ENCODE measurements at places on chromosomes 7 and 10.
A peak's percentile ranks its signal among the peaks of the same experiment; 100 is the strongest.

GRCh38 chr10:28354511-28354910 lies 51.6 kb upstream of the MPP7 start:
- no peak for DNase-seq

- peak; percentile 9 for DNase-seq
These were observed 1.2 kb downstream of the VCL start for GRCh38 chr10:73998929-73999691.

DNA sequence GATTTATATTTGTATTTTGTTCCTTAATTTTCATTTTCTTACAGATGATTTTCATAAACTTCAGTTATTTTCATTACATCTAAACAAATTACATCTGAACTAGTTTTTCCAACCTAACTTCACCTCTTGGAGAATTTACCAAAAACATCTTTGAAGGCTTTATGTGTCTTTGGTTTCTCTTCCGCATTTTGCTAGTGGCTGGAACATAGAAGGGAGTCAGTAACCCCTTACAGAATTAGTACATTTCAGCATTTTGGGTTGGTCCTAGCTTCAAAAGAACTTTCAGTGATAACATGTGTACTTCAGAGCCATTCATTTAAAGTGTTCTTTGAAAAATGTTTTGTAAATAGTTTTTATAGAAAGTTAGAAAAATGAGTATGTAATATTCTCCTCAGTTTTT lies 169.8 kb upstream of the MTPN start:
- no peak for DNase-seq

DNA sequence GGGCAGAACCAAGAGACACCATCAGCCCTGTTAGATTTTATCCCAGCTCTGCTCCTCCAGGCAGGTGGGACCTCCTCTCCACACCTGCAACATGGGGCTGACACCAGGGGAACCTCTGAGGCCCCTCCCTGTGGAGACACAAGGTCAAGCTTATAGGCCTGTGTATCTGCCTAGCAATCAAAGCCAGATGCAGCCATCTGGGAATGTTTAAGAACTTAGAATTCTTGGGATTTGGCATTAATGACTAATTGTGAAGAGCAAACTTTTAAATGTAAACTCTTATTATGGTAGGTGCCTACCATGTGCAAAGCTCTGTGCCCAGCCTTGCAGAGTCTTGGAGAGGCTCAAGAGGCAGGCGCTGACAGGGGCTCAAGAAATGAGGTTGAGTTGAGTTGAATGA lies 52.1 kb downstream of the TBATA start:
- no peak for DNase-seq

GRCh38 chr10:88794731-88795130 lies 7.8 kb upstream of the LIPM start:
- no peak for DNase-seq

DNA sequence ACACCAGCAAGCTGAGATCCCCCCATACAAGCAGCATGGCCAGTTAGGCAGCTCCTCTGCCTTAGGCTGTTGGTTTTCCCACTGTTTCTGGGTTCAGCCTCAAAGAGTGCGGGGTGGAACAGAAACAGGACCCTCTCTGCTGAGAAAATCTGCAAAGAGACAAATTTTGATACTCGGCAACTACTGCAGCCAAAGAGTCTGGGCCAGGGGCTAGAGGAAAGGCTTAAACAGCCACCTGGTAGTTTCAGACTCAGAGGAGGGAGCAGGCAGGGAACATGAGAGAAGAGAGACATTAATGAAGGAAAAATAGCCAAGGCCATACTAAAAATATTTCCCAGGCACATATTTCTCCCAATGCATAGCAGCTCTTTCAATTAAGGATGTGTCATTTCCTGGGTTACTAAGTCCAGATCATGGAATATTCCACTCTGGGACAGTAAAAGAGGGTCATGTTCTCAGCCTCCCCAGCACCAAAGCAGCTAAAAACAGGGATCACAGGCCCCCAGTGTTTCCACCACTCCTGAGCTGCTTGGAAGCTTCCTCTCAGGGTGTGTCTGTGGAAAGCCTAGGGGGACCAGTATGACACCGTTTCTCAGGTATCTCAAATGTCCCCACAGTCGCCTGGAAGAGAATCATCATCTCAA lies 29.8 kb downstream of the PDLIM1 start:
- DNase-seq = no peak

GRCh38 chr7:3973264-3973663 lies 672.2 kb downstream of the SDK1 start:
- DNase-seq = no peak

DNA sequence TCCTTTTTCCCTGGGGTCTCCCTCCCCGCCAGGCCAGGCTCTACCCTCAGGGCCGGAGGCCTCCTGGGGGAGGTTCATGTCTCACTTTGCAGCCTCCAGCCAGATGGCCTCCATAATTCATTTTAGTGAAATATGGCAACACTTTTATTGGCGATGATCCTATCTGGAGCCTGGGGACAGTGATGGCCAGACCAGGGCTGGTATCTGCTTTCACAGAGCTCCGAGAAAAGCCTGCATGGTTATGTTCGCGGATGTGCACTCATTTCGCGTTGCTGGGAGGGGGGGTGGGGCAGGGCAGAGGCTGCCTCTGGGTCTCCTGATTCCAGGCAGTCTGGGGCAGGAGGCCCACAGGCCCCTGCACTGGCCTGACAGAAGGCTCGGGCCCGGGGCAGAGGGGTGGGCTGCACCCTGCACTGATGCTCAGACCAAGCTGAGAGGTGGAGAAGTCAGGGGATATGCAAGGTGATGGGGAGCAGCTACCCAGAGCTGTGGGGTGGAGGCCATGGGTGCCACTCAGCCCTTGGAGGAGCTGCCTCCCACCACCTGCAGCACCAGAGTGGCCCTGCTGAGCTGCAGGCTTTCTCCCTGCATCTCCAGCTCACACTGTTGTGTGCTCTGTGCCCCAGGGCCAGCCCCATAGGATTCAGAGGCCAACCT lies 85.3 kb upstream of the RET start:
- no peak for DNase-seq

DNA sequence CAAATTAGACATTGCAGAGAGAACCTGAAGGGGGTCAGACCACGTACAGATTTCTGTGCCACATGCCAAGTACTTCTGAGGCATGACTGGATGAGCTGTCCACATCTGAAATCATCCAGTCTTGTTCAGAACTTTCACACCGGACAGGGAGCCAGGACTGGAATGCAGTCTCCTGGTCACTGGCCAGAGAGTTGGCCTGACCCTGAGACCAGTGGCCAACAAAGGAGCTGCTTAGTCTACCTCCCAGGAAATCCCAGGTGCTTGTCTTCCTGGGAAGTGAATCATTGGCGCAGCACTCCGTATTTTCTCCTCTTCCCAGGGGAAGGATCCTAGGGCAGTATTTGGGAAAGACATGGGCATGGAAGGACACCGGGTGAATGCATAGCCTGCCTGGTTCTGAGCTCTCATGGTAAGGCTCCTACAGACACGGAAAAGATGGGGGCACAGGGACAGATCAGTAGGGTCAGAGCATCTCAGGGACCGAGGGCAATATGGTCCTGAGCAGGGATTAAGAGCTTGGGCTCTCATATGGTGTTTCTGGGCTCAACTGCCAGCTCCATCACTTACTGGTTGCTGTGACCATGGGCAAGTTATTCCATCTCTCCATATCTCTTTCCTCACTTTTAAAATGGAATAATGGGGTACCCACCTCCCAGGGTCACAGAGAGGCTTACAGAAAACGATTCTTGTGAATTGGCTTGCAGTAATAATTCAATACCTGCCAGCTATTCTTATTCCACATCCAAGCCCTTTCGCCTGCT lies 1.3 kb upstream of the SCD start:
- DNase-seq = no peak

DNA sequence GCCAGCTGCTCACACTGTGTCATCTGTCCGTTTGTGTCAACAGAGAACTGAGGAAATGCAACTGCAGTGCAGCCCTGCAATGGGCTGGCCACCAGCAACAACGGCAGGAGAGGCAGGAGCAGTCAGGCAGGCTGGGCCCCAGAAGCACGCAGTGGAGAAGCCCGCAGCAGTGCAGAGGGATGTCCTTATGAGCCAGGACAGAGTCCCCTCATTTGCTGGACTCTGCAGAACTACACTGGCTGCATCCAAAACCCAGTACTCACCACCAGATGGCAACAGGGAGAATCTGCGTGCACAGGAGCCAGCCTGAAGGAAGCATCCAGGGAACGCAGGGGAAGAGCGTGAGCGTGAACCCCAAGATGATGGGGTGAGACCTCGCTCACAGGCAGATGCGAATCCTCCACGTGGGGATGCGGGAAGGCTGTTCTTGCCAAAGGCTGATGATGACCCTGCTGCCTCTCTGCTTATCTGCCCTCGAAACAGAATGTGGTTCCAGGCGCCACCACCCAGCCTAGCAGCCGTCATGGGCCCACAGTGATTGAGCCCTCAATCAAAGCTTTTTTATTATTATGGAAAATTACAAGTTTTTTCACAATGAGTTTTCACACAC lies 232.1 kb downstream of the PTPRN2 start:
- no peak for DNase-seq

- peak; percentile 36 for DNase-seq
These were observed 41.4 kb upstream of the MAP3K8 start for GRCh38 chr10:30392564-30392990.

- no peak for DNase-seq
These were observed 655.0 kb downstream of the SDK1 start for GRCh38 chr7:3955751-3956696.

- DNase-seq = no peak
These were observed 23.3 kb upstream of the KIAA1549 start for GRCh38 chr7:139004321-139005090.

DNA sequence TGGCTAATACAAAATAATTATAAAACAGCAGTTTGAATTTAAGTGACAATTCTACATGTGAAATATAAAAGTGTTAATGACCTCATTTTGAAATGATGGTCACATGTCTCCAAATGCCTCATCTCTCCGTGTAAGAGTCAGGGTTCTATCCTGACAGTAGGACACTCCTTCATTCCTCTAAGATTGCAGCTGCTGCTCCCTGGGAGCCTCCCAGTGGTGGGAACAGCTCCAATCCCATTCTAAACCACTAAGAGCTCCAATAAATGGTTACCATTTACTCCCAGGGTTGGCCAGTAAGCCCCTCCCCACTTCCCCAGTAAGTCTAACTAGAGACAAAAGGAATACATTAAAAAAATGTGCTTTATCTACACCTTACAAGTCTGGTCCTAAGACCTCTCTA lies 344.6 kb upstream of the AOAH start:
- no peak for DNase-seq

DNA sequence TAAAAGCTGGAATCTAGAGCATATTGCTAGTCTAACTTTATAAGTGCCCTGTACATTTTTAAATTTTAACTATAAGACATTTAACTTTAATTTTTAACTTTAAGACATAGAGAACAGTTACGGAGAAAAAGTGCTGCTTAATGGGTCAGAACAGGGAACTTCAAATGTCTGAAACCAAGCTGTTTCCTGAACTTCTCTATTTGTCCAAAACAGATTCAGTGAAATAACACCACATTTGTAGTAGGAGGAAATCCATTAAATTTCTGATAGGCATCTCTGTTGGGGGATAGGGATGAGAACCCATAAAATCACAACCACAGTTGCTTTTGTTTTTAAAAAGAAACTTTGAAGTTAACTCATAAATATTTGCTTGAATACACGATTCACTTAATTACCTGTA lies 170.8 kb upstream of the ANK3 start:
- DNase-seq = no peak

DNA sequence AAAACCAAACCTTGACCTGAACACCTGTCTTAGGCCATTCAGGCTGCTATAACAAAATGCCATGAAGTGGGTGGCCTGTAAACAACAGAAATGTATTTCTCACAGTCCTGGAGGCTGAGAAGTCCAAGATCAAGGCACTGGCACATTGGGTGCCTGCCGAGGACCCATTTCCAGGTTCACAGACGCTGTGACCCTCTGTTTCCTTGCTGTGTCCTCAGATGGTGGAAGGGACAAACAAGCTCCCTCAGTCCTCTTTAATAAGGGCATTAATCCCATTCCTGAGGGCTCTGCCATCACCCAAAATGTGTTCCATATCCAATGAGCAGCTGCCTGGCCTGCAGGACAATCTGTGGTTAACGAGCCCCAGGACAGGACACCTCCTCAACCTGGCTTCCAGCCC lies 67.6 kb downstream of the ITGB1 start:
- DNase-seq = no peak

DNA sequence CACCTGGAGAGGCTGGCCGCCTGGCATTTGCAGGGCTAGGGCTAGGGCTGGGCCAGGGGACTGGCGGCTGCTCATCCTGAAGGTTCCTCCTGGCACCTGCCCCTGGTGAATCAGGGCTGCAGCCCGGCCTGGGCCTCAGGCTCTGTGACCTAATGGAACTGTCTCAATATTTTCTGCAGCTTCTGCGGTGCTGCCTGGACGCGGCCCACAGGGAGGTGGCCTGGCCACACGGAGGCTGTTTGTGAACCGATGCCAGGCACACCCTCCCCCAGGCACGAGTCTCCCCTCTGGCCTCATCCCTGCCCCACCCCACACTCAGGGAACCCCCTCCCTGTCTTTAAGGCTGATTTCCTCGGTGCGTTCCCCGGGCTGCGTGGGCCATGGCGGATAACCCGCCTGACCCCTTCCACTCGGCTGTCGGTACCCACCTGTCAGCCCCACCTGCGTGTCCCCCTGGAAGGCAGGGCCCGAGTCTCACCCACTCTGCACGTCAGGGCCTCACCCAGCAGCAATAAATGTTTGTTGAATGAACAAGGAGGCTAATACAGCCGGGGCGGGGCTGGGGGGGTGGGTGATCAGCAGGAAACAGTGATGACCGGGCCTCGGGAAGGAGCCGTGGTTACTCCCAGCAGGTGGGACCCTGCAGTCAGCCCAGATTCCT lies 54.5 kb upstream of the DNAJB6 start:
- DNase-seq = no peak

- no peak for DNase-seq
These were observed 5.0 kb upstream of the PRKAR1B start for GRCh38 chr7:732094-732541.

DNA sequence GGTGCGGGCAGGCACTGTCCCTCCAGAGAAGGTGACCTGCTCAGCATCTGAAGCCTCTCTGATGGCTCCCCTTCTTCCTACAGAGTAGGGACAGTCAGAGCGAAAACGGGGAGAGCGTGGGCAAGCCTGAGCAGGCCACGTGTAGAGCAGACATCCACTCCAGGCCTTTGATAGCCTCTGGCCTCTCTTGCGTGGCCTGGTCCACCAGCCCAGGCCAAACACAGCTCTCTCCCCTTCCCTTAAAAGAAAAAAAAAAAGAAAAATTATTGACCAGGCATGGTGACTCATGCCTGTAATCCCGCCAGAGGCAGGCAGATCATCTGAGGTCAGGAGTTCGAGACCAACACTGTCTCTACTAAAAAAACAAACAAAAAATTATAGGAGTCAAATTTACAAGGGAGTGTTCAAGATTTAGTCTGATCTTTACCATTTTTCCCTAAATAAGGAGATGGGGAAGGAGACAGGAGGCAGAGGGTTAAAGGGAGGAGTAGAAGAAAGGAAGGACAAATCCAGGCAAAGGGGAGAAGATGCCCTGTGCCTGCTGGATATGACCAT lies 84.8 kb downstream of the PLXNA4 start:
- no peak for DNase-seq

GRCh38 chr10:63812501-63812900 lies 291.3 kb downstream of the REEP3 start:
- DNase-seq = no peak

DNA sequence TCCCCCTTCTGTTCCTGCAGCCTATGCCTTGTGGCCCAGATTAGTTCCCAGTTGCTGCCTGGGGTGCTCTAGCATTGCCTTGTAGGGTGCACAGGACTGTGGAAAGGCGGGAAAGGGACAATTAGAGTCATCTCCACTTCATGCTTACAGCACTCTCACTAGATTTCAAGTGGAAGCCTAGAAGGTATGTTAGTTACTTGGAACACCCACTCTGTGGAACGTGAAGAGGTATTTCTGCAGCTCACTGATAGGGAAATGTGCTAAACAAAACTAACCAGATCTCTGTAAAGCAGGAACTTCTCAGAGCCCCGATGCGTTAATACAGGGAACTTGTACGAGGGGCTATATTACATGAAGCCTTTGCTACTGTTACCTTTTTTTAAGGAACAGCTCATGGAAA lies 19.4 kb downstream of the STMP1 start:
- no peak for DNase-seq
